GDM1 (cell line): ENCODE measurements at places on chromosomes 3 and 15.
A peak's percentile ranks its signal among the peaks of the same experiment; 100 is the strongest.

GRCh38 chr15:52528564-52529340 is at the start of gene MYO5A:
Gene MYO5A (minus strand): TSS chr15:52528880. CDS start chr15:52528806, 74 bp downstream.
- DNase-seq = peak; percentile 73

- DNase-seq = no peak
Observed at GRCh38 chr3:114436182-114436581, 142.4 kb downstream of the TIGIT start.

DNA sequence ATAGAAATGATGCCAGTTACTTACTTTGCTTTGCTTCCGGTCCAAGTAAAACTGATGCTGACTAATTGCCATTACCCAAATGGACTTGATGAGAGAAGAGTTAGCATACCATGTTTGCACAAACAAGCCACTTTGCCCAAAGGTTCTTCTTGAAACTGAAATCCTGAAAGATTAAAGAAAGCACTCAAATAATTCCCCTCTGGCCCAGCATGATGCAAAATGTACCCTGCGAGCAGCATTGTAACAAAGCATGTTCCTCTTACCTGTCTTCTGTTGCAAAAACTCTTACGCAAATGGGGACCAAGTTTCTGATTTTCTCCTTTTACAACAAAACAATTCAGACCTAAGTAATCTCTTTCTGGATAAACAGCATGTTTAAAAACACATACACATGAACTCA is 74.5 kb upstream of the LMOD3 start:
- no peak for DNase-seq

DNA sequence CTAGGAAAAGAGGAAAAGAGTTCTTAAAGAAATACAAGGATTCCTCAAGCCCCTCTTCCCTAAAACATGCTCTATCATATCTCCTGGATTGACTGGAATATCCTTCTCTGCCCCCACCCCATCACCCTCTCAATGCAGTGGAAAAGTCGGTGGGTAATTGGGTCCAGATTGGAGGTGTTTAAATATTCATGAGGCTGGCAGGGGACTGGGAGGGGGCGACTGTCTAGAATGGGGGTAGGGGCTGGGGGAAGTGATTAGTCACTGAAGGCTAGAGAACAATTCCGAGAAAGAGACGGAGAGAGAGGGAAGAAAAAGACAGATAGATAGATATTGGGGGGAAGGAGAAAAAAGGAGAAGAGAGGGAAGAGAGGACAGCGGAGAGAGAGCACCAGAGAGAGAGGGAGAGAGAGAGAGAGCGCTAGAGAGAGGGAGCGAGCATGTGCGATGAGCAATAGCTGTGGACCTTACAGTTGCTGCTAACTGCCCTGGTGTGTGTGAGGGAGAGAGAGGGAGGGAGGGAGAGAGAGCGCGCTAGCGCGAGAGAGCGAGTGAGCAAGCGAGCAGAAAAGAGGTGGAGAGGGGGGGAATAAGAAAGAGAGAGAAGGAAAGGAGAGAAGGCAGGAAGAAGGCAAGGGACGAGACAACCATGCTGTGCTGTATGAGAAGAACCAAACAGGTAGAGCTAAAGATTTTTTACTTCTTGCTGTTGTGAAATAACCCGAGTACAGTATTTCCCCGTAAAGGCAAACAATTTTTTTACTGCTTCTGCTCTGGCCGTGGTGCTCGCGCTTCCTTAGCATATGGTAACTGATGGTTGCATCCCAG is at the start of gene GAP43:
Gene GAP43 (plus strand): TSS at position 467 of the 825 bp plus-strand sequence. CDS start 180 bp downstream, at position 647.
- DNase-seq = no peak

GRCh38 chr3:46469680-46470357 is 5.1 kb upstream of the LTF start:
- no peak for DNase-seq

DNA sequence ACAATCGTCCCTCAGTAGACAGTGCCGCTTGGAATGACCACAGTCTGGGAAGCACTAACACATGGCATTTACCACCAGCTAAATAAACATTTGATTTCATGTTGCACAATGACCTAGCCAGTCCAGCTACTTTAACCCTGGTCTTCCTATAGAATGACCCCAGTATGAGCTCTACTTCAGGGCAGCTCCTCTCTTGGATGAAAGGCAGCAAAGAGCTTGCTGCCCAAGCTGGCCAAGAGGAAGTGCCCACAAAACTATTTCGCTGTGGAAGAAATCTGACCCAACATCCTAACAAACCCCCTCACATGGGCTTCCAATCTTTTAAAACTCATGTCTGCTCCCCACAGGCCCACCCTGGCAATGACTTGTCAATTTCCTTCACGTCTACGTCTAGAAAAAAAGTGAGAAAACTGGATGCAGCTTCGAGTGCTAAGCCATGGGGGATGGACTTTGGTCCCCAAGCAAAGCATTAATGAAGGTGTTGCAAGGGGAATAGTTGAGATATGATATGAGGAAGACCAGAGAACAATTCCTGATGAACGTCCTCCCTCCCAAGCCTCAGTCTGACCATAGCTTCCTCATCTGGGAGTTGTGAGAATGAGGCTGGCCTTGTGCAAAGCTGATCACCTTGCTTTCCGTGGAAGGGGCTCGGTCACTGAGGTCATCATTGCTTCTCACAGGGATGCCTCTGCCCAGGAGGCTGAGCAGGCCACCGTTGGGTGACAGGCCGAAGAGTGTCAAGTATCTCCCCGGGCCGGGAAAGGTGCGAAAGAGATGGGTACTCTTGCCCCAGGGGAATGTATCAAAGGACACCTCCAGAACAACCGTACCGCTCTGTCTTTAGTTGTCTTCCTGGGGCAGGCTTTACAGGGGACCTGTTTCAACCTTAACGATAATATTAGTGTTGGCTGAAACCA is 964 bp downstream of the SLC25A20 start:
- no peak for DNase-seq

DNA sequence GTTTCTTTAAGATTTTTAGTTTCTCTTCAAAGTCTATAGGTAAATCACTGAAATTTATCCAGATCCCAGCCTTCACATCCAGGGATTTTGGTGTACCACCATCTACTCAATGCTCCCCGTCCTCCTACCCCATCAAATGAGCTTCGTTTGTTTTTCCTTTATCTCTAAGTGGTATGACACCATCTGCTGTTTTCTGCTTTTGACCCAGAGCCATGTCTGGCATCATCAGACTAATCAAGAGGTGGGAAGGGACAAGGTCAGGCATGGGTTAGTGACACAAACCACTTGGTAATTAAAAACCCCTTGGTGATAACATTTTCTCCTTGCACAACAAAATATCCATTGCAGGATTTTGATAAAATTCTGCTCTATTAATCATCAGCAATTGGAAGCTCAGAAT is 92.7 kb upstream of the GOLGA8J start:
- DNase-seq = no peak

GRCh38 chr3:69305011-69305410 is 80.9 kb downstream of the FRMD4B start:
- DNase-seq = no peak

DNA sequence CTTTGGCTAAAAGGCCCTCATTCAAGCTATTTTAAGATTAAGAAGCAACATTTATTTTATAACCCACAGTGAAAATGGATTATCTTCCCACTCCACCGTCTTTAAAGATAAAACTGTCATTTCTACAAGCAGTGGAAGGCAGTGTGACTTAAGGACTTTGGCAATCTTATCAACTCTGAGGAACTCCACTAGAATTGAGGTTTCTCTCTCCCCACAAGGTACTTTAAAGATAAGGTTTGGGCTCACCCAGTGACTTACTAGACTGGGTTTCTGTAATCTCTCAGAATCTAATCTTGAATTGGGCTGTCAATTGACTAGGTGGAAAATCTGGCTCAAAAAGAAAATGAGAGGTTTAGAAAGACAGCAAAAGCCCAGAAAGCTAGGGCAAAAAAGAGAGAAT is 21.7 kb downstream of the ZNF385D start:
- no peak for DNase-seq

DNA sequence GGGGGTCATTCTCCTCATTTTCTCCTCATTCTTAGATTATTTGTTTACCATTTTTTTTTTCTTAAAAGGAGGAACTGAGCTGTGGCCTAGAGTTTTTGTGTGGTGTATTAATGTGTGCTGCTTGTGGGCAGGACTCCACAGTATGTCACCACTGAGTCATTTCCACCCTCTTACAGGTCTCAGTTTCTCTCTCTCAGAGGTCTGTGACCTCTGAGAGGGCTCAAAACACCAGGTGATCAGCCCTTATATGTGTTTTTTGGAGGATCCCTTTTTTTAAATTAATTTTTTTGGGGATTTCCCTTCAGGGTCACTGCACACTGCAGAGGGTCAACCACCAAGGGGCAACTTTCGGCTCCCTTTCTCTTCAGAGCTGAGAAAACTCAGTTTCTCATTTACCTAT is 166.4 kb downstream of the SUCNR1 start:
- no peak for DNase-seq

DNA sequence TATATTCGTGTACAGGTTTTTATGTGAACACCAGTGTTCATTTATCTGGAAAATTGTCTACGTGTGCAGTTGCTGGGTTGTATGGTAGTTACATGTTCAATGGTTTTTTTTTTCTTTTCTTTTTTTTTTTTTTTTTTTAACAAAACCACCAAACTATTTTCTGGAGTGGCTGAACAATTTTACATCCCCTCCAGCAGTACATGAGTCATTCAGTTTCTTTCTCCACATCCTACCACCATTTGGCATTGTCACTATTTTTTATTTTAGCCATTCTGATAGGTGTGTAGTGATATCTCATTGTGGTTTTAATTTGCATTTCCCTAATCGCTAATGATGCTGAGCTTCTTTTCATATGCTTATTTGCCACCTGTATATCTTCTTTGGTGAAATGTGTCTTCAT is 256.3 kb upstream of the EOMES start:
- no peak for DNase-seq

- no peak for DNase-seq
Observed at GRCh38 chr3:111882194-111882593, 23.1 kb downstream of the PHLDB2 start.

DNA sequence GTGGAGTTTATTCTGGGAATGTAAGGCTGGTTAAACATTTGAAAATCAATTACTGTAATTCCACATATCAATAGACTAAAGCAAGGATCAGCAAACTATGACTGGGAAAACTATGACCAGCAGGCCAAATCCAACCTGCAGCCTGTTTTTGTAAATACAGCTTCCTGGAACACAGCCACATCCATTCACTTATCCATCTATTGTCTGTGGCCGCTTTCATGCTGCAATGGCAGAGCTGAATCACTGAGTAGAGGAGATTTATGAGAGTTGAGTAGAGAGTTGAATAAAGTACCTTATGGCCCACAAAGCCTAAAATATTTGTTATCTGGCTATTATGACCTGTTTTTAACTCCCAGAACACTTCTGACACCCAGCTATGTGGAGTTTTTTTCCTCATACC is 12.2 kb downstream of the MYLK start:
- DNase-seq = no peak

- no peak for DNase-seq
Observed at GRCh38 chr15:84976746-84977345, 4.8 kb upstream of the PDE8A start.

GRCh38 chr3:30511524-30512251 is 94.7 kb upstream of the TGFBR2 start:
- no peak for DNase-seq

GRCh38 chr3:194816748-194817591 is 131.3 kb downstream of the FAM43A start:
- no peak for DNase-seq

GRCh38 chr3:150370999-150371398 is 37.1 kb upstream of the TSC22D2 start:
- DNase-seq = no peak

GRCh38 chr3:60301142-60301541 is 950.1 kb downstream of the FHIT start:
- no peak for DNase-seq

DNA sequence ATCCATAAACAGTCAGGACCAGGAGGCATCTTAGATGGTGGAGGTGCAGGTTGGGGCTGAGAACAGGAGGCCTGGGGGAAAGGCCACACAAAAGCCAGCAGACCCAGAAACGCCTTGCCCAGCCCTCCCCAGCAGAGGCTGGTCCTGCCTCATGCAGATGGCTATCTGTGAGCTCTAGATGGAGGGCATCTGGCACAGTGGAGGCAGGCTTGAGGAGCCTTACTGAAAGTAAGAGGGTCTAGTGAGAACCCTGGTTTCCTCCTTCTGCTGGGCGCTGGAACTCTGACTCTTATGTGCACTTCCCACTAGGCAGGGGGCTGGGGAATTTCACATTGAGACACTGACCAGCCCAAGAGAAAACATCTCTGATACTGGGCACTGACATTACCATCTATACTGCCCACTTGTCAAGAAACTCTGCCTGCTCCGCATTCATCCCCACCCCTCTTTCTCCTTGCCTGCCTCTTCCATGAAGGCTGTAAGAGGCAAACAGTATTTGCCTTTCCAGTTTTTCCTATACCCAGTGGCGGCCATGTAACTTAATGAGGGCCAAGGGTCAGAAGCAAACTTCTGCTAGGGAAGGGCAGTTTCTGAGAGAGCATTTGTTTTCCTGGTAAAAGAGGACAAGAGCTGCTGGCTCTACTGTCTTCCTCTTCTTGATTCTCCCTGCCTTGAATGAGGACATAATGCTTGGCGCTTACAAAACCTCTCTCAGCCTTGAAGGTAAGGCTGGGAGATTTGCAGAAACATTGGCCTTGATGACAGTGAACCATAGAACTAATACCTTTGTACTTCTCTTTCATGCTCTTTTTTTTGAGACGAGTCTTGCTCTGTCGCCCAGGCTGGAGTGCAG is 4.4 kb upstream of the SCN5A start:
- DNase-seq = no peak

GRCh38 chr3:40923651-40924050 is 275.7 kb upstream of the CTNNB1 start:
- no peak for DNase-seq

GRCh38 chr15:92611995-92612745 is 43.4 kb downstream of the FAM174B start:
- DNase-seq = no peak

DNA sequence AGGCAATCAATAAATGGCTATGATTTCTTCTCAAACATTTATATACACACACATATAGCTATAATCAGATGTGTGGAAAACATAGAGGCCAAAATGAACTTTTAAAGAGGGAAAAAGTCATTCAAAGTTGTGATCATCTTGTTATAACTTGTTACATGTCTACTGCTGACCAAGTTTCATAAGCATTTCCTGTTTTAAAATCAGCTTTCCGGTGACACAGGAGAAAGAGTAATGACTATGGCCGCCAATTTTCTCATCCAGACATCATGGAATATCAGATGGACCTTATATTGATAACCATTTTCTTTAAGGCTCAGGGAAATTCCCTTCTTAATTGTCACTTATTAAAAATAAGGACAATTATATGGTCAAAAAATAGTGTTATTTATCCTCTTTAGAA is 71.7 kb upstream of the AGTR1 start:
- DNase-seq = no peak

GRCh38 chr15:37931321-37931720 is 3.1 kb upstream of the TMCO5A start:
- no peak for DNase-seq

GRCh38 chr15:67370206-67370954 is 115.8 kb downstream of the IQCH start:
- no peak for DNase-seq

GRCh38 chr15:73318463-73319351 is 50.1 kb downstream of the HCN4 start:
- no peak for DNase-seq

DNA sequence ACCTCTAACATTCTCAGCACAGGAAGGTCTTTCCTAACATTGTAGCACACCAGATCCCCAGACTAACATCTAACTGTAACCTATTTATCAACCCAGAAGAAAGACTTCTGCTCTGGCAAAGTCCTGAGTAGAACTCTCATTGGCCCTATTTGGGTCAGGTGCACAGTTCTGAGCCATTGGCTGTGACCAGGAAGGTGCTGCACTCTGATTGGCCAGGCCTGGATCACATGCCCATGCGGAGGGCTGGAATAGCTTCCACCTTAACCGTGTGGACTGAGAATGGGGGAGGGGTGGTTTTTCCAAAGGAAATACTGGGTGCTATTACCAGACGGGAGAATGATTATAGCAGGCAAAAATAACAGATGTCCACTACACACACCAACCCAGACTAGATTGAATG is 11.5 kb downstream of the FEZF2 start:
- no peak for DNase-seq
